ENCODE measurements at places on chromosomes 12 and 14.

- DNase-seq, result no peak
Measured at GRCh38 chr12:51517316-51517715, 73.7 kb upstream of the SCN8A start.

DNA sequence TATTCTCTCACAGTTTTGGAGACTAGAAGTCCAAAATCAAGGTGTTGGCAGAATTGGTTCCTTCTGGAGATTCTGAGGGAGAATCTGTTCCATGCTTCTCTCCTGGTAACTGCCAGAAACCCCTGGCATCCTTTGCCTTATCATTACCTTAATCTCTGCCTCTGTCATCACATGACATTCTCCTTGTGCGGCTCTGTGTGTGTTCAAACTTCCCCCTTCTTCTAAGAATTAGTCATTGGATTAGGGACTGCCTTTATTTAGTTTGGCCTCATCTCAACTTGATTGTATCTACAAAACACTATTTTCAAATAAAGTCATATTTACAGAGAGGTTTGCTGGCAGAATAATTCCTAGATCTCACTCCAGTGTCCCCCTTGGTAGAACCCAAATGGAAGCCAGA, 68.9 kb downstream of the ZNF641 start:
- DNase-seq, result no peak

DNA sequence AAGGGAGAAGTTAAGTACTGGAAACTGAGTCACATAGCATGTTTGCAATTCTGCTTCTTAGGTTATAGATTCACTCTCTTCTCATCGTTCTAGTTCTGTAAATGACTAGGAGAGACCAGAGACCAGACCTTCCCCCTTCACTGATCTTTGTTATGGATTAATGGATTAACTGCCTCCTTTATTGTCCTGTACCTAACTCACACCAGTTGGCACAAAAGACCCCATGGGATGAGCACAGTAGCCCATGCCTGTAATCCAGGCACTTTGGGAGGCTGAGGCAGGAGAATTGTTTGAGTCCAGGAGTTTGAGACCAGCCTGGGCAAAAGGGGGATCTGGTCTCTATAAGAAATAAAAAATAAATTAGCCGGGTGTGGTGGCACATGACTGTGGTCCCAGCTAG, 20.8 kb downstream of the BCAT1 start:
- no peak for DNase-seq

- no peak for DNase-seq
Measured at GRCh38 chr14:61229981-61230380, 51.2 kb downstream of the TMEM30B start.

DNA sequence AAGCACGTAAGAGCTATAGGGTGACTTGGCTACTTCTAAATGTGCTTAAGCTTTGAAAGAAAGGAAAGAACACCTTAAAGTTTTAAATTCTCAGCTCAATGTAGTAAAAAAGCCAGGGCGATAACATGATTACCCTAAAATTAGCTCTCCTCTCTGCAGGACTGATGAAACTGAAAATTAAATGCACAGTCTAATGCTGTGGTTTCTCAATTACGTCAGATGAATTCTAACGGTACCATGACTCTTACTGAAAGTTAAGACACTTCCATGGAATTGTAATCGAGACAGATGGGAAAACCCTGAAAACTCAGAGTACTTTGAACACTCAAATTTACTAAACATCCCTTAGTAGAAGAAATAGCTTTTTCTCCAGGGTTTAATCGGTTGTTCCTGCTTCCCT, 25.9 kb upstream of the PRKD1 start:
- no peak for DNase-seq

GRCh38 chr12:76020281-76020680, 11.3 kb downstream of the PHLDA1 start:
- no peak for DNase-seq

- DNase-seq, result no peak
Measured at GRCh38 chr12:8894378-8894777, 19.9 kb upstream of the PHC1 start.

DNA sequence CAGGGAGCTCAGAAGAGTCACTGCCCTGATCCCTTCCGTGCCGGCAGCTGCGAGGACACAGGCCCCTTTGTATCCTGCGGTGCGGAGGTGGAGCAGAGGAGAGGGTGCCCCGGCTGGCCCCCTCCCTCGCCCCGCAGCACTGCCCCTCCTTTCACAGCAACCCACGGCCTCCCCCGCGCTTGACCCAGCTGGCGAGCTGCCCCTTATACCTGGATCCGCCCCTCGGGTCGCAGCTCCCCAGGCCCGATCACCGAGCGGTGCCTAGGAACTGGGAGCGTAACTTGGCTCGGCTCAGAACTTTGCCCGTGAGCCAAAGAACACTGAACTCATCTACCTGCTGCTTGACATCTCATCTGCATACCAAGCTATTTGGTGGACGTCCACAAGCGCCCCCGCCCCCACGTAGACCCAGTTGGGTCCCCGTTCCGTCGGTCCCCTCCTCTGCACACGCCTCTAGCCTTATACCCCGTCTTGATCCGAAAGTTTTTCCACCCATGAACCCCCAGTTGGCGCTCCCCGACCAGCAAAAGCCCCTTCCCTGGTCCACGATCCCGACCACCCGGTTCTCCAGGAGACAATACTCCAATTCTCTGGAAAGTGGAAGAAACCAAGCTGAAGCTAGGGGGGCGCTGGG, 697 bp upstream of the DNAJC14 start:
- no peak for DNase-seq

DNA sequence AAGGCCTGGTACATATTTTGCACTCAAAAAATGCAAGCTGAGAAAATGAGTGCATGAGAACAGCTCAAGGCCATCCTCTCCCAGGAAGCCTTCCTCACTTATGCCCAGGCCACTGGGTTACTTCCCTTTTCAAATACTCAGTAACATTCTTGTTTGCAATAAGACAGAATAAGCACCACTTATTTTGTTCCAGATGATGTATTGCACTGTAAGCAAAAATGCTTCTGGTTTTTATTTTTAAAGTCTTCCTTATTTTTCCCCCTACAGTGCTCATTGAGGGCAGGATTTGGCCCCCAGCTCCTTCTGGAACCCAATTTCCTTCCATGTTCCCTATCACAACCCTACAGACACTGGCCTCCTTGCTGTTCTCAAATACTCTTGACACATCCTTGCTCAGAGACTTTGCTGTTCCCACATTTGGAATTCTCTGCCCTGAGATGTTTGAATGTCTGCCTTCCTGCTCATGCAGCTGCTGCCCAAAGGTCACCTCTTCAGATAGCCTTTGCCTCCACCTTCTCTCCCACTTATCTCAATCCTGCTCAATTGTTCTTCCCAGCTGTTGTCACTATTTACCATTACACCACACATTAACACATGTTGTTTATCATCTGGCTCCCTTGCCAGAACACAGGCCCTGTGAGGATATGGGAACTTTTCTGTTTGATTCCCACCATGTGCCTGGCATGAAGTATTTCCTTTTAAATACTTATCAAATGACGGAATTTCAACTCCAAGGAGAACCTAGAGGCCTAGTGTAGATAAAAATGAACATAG, 49.9 kb downstream of the IFNG start:
- no peak for DNase-seq

All from NCI-H1417 (cell line).